ENCODE measurements at places on chromosomes 16 and 17.

GRCh38 chr17:50443505-50443974, 17.5 kb downstream of the ACSF2 start:
- DNase-seq = no peak

GRCh38 chr16:79509211-79509631, 91.3 kb downstream of the MAF start:
- no peak for DNase-seq

- DNase-seq = no peak
Observed at GRCh38 chr16:1771864-1772361, 570 bp upstream of the NME3 start.

DNA sequence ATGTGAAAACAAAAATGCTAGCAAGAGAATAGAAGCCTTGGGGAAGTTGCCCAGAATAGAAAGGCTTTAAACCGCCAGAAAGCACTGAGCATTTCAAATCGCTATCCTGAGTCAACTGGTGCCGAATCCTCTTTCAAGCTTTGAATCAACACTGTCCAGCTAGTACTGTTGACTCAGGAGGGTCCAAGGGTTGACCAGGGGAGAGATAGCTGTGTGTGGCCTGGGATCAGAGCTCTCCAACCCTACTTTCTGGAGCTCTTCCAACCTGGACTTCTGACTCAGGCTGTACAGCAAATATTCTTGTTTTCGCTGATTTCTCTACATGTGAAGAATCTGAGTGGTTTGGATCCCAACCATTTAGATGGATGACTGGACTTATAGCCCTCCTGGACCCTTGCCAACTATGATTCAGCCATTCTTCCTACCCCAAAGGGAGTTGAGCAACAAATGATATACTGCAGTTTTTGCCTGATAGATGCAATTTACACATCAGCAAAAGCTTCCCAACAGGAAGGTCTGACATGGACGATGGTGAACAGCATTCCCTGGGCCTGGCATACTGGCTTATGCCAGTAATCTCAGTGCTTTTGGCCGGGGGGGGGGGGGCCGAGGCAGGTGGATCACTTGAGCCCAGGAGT, 154.0 kb upstream of the SDK2 start:
- DNase-seq = no peak

DNA sequence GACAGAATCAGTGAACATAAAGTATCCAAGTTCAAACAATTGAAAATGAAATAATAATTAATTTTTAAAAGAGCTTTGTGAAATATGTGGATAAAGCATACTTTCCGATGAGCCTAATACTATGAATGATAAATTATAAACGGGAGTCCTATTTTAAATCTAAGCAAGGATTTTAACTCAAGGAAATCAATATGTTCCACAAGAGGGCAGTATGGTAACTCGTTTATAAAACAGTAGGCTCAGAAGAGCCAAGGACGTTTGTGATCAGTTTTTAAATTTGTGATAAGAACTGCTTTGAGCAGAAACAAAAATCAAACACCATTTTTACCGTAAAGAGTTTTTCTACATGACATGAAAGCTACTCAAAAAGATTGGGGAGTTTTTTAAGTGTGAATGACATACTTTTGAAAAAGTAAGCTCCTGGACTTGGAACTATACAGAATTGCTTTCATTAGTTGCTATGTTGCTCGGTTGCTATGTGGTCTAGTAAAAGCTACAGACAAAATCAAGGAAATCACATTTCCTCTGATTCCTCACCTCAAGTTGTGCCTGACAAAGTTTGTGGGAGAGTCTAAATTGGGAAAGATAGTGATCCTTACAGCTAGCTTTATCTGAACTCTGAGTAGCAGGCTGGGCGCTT, 11.8 kb upstream of the TEKT1 start:
- DNase-seq = peak; percentile 54

DNA sequence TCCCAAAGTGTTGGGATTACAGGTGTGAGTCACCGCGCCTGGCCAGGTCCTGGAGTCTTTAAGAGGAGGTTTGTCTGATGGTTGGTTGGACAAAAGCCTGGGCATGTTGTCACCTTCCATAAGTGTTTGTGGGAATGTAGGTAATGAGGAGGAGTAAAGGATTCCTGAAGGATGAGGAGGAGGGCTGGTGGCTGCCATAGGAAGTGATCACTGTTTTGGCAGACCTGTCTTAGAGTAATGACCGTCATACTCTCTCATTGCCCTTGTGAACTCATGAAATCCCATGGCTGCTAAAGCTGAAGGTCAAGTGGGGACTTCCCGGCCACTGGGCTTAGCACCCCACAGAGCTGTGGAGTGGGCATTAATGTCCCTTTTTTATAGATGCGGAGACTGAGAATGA, 40.5 kb downstream of the TENT4B start:
- DNase-seq = no peak

GRCh38 chr17:9228408-9229159, 207.3 kb downstream of the NTN1 start:
- DNase-seq = no peak

DNA sequence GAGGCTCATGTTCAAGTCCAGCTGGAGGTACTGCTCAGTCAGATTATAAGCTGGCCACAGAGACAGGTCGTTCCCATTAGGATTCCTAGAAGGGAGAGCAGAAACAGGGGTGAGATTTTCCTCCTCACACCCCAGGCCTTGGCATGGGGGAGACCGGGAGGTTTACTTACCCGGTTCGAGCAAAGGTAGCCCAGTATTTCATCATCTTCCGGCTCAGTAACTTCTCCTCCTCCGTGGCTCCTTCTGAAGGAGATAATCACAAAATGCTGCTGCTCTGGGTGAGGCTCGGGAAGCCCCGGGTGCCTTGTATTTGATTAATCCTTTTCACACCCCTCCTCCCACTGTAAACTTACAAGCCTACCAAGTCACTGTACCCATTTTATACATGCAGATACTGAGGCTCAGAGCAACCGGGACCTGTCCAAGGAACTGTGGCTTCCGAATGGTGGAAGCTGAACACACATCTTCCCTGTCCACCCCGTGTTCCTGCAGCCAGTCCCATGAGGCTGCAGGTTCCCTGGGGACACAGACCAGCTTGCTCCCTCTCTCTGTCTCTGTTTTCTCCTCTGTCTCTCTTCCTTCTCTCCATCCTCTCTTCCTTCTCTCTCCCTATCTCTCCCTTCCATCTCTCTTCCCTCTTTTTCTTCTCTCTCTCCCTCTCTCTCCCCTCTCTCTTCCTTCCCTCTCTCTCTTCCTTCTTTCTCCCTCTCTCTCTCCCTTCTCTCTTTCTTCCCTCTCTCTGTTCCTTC, 13.9 kb upstream of the CES1 start:
- DNase-seq = no peak

DNA sequence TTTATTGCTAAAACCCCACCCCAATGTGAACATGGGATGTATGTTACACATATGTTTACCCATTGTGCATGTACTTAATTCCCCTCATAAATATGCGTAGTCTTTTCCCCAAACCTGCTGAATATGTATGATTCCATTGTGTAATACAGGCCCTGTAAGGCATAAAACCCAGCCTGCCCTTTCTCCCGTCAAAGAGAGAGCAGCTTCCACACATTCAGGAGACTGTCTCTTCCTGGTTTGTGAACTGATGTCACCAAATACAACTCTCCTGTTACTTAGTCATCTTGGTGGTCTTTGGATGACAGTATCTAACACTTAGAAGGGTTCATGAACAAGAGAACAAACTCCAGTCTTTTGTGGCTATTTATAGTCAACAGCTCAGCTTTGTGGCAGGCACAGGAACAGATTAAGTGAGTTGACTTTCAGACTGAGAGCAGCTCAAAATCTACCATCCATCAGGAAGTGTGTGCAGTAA, 24.7 kb upstream of the TMC7 start:
- DNase-seq = no peak

DNA sequence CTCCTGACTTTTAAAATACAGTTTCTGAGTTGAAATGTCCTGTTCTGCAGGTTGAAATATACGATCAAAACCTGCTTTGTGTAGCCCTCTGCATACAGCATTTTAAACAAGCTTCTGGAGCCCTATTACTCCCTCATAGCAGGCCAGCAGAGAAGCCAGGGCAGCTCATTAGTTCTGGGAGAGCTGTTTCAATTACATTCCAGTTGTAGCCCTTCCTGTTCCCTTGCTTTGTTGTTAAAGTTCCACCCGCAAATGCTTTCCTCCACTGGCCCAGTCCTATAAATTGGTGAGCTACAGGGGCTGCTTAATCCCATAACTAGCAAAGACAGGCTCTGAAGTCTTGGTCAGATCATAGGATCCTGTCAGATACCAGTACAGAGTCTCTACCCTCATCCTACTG, 162.5 kb downstream of the SLC39A11 start:
- DNase-seq = no peak

DNA sequence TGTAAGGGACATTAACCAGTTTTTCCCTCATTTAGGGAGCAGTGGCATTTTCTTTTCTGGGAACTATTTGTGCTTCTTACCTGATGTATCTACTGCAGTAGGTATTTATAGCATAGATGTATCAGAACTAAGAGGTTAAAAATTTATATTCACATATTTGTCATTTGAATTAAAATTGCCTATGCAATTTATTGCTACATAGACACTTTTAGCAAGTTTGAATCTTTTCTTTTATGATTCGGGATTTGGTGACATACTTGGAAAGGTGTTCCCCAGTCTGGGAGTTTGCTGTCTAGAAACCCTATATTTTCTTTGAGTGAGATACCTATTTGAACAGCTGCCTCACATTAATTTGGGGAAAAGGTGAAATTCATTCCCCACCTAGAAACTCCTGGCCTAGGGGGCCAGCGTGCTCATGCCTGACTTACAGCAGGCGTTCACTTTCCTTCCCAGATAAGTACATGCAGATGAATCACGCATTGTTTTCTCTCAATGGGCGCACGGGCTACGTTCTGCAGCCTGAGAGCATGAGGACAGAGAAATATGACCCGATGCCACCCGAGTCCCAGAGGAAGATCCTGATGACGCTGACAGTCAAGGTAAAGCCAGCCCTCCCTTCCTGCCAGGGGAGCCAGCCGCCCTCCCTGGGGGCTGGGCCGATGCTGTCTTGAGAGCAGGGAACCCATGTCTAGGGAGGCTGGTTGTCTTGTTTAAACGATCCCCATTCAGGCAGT, 73.8 kb downstream of the SDR42E1 start:
- DNase-seq = no peak

DNA sequence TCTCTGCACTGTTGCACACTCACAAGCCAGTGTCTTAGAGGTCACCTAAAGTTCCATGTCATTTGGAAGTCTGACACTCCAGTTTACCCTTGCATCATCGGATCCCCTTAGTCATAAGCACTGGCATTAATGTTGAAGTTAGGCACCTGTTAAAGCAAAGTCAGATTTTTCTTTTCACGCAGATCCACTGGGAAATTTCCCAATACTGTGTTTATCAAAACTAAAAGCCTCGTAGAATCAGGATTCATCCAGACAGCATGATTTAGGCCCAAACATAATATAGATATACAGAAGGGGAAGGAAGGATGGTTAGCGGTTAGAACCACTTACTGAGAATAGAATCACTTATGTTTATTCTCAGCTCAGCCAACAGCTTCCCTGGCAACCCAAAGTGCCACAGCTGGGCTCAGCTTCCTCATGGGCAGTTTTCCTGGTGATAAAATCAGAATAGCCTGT, 30.1 kb upstream of the HAPSTR1 start:
- no peak for DNase-seq

GRCh38 chr16:87608400-87608985, 6.2 kb downstream of the JPH3 start:
- peak; percentile 75 for DNase-seq

DNA sequence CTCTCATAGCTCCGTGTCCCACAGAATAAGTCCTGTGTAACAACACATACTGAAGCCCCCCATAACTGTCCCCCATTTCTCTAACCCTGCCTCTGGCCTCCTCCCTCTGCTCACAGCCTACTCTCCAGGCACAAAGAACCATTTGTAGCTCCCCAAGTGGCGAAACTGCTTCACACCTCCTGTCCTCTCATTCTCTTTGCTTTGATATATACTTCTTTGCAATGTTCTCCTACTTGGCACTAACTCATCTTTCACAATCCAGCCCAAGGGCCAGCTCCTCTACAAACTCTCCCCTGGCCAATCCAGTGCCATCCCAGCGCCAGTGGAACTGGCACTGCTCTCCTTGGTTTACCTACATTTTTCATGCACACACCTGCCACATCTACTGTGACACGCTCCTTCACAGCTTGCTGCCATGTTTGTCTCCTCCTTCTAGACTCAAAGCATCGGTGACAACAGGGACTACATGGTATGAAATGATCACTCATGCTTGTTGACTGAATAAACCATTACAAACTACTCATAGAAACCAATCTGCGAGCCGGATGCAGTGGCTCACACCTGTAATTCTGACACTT, 12.8 kb downstream of the CYTH1 start:
- DNase-seq = no peak

GRCh38 chr16:87495578-87496446, 3.0 kb upstream of the ZCCHC14 start:
- DNase-seq = no peak

- DNase-seq = no peak
Observed at GRCh38 chr17:11274106-11274505, 33.1 kb downstream of the SHISA6 start.

- DNase-seq = no peak
Observed at GRCh38 chr16:17395849-17396480, 74.8 kb downstream of the XYLT1 start.

DNA sequence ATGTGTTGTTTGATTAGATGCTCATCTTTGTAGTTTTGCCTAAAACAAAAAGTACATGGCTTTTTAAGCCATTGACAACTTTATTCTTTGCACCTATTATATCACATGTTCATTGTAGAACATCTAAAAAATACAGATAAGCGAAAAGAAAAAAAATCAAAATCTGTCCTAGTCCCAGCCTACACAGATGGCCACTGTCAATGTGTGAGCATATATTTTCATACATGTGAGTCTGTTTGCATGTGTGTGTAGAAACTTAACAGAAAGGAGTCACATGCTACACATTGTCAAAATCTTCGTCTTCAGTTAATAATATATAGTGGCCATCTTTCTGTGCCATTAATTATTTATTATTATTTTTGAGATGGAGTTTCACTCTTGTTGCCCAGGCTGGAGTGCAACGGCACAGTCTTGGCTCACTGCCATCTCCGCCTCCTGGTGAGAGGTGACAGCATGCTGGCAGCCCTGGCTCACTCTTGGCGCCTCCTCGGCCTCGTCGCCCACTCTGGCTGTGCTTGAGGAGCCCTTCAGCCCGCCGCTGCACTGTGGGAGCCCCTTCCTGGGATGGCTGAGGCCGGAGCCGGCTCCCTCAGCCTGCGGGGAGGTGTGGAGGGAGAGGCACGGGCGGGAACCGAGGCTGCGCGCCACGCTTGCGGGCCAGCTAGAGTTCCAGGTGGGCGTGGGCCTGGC, 68.5 kb upstream of the AMZ2 start:
- no peak for DNase-seq

GRCh38 chr17:66451188-66452149, 149.1 kb downstream of the PRKCA start:
- DNase-seq = no peak

GRCh38 chr16:89981414-89981813, 32.9 kb downstream of the DEF8 start:
- no peak for DNase-seq

DNA sequence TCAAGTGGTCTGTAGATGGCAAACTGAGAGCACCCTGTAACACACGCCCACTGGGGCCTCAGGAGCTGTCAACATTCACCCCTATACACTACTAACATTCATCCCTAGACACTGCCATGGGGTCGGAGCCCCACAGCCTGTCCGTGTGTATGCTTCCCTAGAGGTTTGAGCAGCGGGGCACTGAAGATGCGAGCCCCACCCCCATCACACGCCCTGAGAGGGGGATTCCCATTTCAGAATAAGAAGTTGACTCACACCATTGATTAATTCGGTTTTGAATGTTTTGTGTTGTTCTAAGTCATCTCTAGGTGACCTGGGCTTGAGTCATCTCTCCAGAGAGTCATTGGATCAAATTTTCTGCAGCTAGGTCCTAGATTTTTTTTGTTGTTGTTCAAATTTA, 37.3 kb upstream of the MMD start:
- peak; percentile 48 for DNase-seq

Data from GM13977 (cell line).